ENCODE measurements at places on chromosomes 2 and 18.

DNA sequence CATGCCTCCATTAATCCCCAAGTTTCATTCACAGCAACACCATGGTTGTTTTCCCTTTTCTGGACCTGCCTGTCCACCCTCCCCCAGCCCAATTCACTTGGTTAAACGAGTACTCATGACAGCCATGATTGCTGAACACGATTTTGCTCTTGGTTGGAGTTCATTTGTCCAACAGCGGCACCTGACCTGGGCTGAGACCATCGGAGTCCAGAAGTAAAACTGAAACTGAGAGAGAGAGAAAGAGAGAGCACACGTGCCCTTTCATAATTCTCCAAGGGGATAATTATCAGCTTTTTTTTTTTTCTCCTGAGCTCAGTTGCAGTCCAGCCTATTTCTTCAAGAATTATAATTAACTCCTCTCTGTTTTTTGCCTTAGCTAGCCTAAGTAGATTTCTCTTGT, 13.7 kb upstream of the KIF5C start:
- no peak for DNase-seq

GRCh38 chr2:19886261-19886660, 15.5 kb downstream of the TTC32 start:
- DNase-seq = no peak

DNA sequence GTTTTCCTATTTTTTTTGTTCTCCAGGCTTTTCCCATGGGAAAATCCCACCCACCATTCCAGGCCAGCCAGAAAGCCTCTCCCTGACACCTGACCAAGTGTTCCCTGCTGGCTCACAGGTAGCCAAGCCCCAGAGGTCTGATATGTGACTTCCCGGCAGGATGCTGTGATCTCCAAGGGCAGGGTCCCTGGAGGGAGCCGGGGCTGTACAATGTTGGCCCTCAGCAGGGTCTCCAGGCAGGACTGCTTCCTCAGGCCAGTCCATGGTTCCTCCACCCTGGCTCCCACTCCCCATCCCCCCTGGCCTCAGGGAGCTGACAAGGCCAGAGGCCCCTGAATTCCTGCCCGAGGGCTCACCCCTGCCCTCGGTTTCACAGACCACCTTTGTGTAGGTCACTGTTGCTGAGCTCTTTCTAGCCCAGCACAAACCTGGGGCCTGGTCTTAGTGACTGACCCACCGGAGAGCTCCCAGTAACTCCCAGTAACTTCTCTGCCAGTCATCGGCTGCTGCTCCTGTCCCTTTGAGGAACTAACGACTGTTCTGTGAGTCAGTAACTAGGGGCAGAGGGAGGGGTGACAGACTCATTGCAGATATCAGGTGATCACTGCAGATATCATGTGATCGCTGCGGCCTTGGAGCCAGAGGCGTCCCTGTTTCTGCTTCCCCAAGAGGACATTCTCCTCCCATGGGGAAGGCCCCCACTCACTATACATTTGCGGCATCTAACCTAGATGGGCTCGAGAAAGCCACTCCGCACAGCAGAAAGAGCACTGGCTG, 38.7 kb downstream of the SDC1 start:
- DNase-seq = no peak

GRCh38 chr2:164746713-164747112, 94.9 kb downstream of the COBLL1 start:
- DNase-seq = no peak

GRCh38 chr2:111100087-111100764, 20.5 kb upstream of the BCL2L11 start:
- DNase-seq = no peak

GRCh38 chr2:36823862-36824261, 127.4 kb downstream of the VIT start:
- DNase-seq = no peak

GRCh38 chr2:56084111-56084901, 99.5 kb upstream of the CCDC85A start:
- DNase-seq = no peak

DNA sequence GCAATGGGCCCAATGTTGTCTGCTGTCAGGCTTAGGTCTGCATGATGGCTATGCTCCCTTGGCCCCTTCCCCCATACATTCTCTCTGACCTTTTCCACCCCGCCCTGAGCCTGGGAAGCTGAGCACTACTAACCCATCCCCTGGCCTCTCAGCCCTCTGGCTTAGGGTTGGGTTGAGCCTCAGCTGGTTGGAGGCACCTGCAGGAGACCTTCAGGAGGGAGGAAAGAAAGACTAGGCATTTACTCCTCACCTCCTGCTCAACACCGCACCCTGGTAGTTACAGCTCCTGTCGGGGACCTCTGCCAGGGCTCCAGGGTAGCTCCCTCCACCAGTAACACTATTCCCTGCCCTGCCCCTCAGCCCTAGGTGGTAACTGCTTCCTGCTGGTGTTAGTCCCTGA, 80.5 kb downstream of the GALNT14 start:
- no peak for DNase-seq

- DNase-seq = no peak
Observed at GRCh38 chr2:58734365-58734764, 493.2 kb upstream of the FANCL start.

GRCh38 chr2:169979025-169979424, 151.8 kb downstream of the UBR3 start:
- DNase-seq = no peak

DNA sequence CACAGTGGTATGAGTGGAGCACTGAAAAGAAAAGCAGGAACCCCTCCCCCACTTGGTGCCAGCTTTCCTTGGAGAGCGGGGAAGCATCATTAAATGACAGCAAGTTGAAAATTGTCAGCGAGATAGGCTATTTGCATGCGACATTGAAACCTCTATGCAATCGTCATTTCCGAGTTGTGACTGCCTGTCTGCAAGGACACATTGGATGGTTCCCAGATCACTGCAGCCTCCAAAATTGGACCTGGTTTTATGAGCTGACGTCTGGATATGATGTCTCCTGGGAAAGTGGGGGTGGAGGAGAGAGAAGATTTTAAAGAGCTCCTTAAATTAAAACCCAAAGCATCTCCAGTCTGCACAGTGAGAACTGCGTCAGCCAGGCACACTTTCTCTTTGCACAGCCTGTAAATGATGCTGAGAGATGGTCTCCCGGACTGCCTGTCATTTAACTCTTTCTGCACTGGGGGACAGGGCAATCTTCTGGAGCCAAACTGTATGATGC, 57.8 kb upstream of the KIF5C start:
- DNase-seq = no peak

DNA sequence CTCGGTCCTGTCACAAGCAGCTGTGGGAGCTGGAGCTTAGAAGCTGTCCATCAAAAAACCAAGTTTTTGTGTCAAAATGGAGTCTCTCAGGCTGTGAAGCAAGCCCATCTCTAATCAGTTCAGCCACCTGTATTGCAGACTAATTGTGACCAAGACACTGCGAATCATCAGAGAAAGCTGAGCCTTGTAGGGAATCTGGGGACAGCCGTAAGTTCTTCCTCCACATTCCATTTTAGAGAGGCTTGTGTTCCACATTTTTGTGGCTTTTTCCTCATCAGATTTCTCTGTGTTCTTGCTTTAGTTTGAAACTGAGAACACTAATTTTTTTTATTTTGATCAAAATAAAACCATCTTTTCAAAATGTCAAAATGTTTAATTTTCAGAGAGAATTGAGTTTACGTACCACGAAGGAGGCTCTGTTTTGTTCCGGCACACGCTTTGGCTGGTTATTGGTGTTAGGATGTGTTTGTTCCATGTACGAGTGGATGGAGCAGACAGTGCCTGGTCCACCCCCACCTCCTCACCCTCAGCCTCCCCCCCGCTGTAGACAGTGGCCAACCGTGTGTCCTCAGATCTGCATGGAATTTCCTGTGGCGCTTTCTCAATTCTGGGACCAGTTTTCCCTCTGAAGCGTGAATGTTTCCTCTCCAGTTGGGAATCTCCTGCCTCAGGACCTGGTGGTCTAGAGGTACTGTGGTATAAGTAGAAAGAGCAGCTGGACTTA, 140.8 kb downstream of the AGAP1 start:
- DNase-seq = no peak

- no peak for DNase-seq
Observed at GRCh38 chr2:20496076-20496872, 49.4 kb downstream of the RHOB start.

DNA sequence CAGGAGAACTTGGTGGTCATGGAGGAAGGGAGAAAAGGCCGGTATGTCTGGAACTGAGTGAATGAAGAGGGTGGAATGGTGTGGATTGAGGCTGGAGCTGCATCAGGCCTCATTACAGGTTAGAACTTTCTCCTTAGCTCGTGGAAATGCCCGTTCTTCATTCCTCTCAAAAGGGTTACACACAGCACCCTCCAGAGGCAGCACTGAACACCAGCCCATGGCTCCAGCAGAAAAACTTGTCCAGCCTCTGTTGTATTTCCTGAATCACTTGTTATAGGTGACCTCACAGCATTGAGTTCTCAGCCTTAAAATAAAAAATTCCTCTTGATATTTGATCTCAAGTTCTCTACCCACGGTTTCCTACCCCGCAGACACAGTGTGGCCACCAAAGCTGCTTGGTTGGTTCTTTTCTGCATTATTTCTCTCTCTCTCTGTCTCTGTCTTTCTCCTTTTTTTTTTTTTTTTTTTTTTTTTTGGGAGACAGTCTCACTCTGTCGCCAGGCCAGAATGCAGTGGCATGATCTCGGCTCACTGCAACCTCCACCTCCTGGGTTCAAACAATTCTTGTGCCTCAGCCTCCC, 89.6 kb downstream of the ITGB1BP1 start:
- DNase-seq = no peak

GRCh38 chr2:173588931-173589369, 234.3 kb downstream of the CDCA7 start:
- DNase-seq = no peak

- no peak for DNase-seq
Observed at GRCh38 chr2:70626254-70626990, 72.8 kb upstream of the TGFA start.

GRCh38 chr2:154392256-154392655, 306.2 kb upstream of the KCNJ3 start:
- DNase-seq = no peak

- DNase-seq = no peak
Observed at GRCh38 chr2:164014068-164014731, 278.4 kb upstream of the FIGN start.

DNA sequence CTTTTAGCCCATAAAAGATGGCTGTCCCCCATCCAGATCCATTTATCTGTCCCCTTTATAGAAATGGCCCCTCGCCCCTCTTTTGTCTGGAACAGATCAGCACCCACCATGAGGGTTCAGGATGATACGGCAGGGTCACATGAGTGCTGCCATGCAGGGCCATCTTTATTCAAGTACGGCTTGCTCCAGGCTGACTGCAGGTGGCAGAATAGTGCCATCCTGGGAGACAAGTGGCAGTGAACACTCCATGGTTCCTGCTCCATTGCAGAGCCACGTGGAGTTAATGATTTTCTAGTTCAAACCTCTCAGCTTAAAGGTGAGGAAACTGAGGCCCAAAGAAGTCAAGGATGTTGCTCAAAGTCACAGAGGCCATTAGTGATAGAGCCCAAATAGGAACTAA, 180.6 kb downstream of the CLIP4 start:
- no peak for DNase-seq

- no peak for DNase-seq
Observed at GRCh38 chr2:97011977-97012569, 25.7 kb upstream of the FAM178B start.

GRCh38 chr2:127420039-127420864, 2.0 kb downstream of the PROC start:
- DNase-seq = no peak

- no peak for DNase-seq
Observed at GRCh38 chr18:47203626-47204464, 27.7 kb upstream of the IER3IP1 start.

DNA sequence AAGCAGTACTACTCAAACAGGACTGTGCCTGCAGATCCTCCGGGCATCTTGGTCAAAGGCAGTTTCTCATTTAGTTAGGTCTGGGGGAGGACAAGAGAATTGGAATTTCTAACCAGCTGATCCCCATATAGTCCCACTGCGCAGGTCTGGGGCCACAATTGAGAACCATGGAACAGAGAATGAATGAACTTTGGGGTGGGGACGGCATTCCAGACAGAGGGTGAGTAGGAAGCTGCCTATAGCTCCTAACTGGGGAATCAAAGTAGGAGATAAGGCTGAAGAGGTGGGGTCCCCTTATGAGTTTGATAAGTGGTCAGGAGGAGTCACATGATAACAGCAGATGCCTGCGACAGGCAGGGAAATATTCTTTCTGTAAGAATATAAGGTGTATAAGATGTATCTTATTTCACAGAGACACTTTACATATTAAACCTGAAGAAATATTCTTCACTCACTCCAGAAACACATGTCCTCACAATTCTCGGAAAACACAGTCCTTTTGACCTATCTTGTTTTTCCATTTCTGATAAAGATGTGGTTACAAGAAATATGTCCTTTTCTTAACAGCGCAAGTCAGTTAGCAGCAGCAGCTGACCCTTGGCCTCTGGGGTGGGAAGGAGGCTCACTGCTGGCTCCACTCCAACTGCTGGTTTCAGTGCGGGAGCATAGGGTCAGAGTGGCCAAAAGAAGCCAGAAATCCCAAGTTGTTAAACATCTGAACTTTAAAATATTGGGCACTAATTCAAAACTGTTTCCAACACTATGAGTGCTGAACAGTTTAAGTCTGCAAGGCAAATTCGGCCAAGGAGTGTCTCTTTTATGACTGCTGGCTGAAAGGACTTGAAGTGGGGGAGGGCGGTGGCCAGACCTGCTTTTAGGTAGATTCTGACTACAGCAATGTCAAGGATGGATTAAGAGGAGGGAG, 12.6 kb upstream of the TMEM214 start:
- DNase-seq = no peak

DNA sequence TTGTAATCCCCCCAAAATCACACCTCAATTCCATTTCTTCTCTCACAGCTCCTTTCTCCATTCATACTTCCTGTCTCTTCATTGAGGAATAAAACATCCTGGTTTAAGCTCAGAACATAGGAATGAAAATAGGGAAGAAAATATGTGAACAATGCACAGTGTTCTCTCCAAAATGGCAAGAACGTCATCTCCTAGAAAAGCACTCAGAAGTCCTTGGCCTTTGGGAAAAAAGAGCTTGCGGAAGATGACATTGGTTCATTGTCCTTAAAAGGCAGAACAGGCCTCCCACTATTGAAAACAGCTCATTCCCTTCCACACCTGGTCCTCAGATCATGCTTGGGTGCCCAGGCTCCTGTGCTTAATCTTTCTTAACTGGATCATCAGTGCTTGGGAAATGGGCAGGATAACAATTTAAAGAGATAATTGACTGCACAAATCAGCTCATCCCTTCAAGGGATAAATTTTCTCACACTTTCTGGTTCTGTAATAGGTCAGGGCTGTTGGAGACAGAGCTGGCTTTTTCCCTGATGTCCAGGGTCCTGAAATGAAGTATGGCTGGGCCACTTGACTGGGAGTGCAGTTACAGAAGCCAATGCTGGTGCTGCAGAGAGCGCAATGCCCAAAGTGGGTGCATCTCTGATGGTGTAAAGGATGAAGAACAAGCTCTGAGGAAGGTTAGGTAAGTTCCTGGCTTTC, 69.2 kb downstream of the MARCHF4 start:
- DNase-seq = no peak

- DNase-seq = no peak
Observed at GRCh38 chr2:121884511-121884921, 129.1 kb downstream of the TSN start.

DNA sequence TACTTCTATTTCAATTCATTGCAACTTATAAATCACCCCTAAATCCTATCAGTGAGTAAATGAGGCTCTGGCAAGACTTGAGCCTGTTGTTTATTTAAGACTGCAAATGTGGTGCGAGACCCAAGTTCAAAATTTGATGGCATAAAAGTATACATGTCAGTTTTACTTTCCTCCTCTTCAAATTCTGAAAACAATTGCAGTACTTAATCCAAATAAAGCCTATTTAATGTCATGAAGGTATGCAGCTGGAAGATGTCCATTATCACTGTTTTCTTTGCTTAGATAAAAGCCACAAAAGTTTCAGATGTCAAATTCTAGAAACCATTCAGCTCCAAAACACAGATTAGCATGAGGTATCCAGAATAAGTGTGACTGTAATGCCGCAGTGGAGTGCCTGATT, 3.3 kb downstream of the APCDD1 start:
- no peak for DNase-seq

Measured in activated T-helper 1 cell treated with anti-CD3 and anti-CD28 coated beads, Interleukin-2, amount 50 U/mL, for 16 hours (primary cell).